Activated CD4-positive, alpha-beta T cell treated with anti-CD3 and anti-CD28 coated beads for 4 hours (primary cell): ENCODE measurements at places on chromosomes 2 and 18.

DNA sequence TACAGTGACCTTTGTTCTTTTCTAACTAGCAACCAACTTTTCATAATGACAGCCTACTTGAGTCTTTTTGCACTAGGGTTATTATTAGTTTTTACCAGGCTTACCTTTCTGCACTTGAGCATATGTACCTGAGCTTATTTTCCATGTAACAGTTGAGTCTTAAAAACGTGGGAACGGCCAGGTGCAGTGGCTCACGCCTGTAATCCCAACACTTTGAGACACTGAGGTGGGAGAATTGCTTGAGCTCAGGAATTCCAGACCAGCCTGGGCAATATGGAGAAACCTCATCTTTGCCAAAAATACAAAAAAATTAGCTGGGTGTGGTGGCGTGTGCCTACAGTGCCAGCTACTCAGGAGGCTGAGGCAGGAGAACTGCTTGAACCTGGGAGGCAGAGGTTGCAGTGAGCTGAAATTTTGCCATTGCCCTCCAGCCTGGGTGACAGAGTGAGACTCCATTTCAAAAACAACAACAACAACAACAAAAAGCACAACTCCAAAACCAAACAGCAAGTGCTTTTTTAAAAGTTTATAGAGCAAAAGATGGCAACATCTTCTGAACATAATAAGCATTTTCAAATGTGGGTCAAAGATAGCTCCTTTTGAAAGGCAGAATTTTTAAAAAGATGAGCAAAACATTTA is 57.1 kb upstream of the CD28 start:
- DNase-seq: no peak

- DNase-seq: no peak
Observed at GRCh38 chr2:45723857-45724256, 72.4 kb downstream of the PRKCE start.

DNA sequence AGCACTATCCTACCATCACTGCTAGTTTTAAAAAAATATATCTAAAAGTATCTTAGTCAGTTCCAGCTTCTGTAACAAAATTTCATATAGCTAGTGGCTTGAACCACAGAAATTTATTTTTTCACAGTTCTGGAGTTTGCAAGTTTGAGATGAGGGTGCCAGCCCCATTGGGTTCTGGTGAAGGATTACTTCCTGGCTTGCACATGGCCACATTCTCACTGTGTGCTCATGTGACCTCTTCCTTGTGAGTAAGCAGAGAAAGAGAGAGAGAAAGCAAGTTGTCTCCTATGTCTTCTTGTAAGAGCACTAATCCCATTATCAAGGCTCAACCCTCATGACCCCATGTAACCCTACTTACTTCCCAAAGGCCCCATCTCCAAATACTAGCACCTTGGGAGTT is 158.9 kb downstream of the DOK6 start:
- DNase-seq: no peak

- no peak for DNase-seq
Observed at GRCh38 chr2:128372621-128373341, 54.1 kb upstream of the HS6ST1 start.

GRCh38 chr18:9764011-9764481 is 55.9 kb downstream of the RAB31 start:
- DNase-seq: no peak

GRCh38 chr2:170313992-170314348 is 136.0 kb downstream of the MYO3B start:
- no peak for DNase-seq

GRCh38 chr2:41880561-41881243 is 167.1 kb upstream of the PKDCC start:
- DNase-seq: no peak

- no peak for DNase-seq
Observed at GRCh38 chr2:97706708-97707345, 6.5 kb upstream of the ZAP70 start.

DNA sequence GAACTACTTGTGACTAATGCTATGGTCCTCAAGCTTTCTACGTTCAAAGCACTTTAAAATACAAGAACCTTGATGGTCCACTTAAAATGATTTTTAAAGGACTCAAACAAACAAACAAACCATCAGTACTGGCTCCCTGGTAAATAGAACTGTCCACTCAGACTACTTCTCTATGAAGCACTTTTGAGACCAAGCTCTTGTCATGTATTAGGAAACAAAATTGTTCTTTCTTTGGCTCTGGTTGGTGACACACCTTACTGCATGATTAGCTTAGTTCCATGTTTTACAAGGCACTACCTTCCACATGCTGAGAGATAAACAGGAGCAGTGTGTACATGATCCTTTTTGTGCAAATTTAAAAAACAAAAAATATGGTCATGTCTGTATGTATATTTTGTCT is 19.7 kb downstream of the DARS1 start:
- no peak for DNase-seq

- no peak for DNase-seq
Observed at GRCh38 chr2:190666895-190667294, 18.0 kb downstream of the NAB1 start.

DNA sequence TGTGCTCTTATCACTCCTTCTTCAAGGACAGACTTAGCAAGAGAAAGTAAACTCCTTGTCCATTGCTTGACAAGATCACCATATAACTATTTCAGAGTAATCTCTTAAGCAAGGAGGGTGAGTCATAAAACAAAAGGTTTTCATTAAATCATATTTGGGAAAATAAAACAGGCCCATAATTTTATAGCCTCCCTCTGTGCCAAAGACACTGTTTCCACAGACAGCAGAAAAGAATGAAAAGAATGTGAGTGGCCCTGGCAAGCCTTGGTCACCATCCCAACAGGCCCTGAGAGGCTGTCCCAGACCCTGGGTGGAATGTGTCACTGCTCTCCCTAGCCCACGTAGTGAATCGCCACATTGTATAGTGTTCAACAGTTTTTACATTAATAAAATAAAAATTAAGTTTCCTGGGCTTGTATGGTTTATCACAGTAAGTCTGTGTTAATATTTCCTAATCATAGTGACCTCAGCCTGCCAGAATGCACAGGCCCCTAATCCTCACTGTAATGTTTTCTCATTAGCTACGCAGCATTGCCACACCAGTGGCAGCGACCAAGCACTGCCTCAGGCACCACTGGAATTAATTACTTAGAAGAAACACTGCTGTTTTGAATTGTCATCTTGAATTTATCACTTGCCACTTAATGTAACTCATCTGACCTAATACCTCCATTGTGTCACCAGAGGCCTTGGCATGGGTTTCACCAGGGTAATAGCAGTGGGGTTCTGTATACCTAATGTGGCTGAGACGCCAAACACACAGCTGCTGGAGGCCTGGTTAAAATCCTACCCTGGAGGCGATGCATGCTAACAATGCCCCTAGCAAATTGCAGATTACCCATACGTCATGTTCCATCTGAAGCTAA is 401.9 kb downstream of the LNPK start:
- no peak for DNase-seq

DNA sequence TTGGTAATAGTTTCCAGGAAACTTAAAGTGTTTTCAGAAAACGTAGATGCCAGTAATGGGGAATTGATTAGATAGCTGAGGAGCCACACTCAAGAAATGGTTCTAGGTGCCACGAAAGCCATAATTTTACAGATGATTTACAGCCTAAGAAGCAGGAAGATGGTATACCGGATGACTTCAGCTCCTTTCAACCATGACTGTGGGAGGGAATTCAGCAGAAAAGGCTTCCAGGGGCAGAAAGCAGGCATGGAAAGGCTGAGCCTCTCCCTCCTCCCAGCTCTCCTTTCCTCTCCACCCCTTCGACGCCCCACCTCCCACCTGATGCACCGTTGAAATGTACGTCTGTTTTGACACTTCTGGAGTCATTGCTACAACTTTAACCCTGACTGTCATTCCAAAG is 68.6 kb upstream of the SMIM21 start:
- no peak for DNase-seq

- no peak for DNase-seq
Observed at GRCh38 chr2:180947208-180947689, 33.2 kb upstream of the UBE2E3 start.

GRCh38 chr2:25366629-25367028 is 24.9 kb upstream of the DNMT3A start:
- no peak for DNase-seq

GRCh38 chr2:200575957-200576356 is 9.9 kb upstream of the AOX1 start:
- DNase-seq: no peak

- DNase-seq: peak; percentile 18
Observed at GRCh38 chr2:227862227-227862740, 9.1 kb upstream of the DAW1 start.

GRCh38 chr18:8871489-8871888 is 166.1 kb downstream of the MTCL1 start:
- DNase-seq: no peak

DNA sequence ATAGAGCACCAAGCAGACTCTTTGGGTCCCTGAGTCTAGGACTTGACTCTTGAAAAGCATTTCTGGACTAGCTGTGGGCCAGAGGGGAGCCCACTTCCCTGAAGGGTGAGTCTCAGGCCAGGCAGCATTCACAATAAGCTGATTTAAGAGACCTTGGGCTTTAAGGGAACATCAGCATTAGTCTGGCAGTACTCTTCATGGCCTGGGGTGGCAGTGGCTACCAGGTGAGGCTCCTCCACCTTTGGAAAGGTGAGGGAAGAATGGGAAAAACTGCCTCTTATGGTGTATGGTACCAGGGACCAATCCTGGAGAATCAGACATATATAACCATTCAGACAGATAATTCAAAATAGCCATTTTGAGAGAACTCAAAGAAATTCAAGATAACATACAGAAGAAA is 599.9 kb upstream of the POU3F3 start:
- no peak for DNase-seq

DNA sequence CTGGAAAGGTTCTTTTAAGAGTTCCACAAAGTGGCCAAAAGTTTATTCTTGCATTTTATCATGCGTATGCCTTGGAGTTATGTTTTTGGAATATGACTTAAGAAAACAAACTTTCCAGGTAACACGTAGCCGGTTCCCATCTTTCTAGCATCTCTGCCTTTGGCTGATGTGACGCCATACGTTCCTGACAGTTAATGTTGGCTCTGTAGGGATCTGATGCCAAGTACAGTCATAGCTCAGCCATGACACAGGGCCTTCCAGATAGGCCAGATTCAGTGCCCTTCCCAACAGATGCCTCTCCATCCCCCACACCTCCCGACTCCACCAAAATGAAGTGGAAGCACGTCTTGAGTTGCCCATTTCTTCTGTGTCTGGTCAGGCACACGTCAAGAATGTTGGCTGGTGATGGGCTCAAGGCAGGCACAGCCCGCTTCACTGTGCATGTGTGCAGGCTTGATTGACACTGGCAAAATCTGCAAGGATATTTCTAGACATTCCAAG is 51.0 kb upstream of the THOC1 start:
- no peak for DNase-seq

DNA sequence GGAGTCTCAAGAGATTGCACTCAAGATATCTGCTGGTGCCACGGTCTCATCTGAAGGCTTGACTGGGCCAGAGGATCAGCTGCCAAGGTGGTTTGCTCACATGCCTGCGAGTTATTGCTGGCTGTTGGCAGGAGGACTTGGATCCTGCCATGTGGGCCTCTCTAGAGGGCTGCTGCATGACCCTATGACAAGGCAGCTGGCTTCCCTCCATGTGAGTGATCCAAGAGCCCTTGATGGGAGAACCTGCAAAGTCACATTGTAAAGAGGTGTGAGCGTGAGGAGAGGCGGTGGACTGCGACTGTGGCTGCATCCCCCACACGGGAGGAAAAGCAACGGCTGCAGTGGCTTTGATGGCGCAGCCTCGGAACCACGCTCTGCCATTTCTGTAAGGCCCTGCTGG is 4.0 kb upstream of the ALLC start:
- DNase-seq: no peak

GRCh38 chr18:75467281-75467795 is 39.8 kb upstream of the SMIM21 start:
- DNase-seq: no peak

DNA sequence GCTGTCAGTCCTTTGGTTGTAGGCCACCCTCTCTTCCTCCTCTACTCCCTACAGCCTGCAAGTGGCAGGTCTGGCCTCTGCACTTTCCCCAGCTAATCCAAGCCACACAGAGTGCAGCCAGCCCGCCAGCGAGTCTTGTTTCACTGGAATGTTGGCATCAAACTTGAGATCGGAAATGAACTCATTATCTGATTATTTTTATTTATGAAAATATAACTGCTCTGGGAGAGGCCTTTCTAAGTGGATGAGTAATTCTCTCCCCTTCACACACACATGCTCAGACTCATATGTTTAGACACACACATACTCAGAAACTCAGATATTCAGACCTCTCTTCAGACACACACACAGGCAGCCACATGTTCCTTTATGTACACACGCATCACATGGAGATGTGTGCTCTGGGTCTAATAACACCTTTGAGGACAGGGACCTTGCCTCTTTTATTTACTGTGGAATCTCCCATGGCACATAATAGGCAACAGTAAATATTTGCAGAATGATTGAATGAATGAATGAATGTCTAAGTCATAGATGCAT is 151.3 kb downstream of the ZFP36L2 start:
- DNase-seq: no peak

DNA sequence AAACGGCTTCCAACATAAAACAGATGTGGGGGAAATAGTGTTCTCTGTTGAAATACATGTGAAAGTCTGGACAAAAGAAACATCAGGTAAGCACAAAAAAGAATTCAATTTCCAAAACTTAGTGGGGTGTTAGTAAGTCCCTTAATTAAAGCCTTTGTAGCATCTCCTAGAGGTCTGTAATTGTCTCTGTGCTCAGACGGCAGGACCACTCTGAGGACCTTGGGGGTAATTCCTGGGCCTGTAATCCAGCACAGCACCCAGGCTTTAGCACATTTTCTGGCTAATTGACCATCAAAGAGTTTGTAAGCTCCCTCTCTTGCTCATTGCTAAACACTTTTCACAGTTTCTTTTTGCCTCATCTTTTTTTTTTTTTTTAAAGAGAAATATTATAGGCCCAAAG is 80.3 kb downstream of the FARSB start:
- no peak for DNase-seq

DNA sequence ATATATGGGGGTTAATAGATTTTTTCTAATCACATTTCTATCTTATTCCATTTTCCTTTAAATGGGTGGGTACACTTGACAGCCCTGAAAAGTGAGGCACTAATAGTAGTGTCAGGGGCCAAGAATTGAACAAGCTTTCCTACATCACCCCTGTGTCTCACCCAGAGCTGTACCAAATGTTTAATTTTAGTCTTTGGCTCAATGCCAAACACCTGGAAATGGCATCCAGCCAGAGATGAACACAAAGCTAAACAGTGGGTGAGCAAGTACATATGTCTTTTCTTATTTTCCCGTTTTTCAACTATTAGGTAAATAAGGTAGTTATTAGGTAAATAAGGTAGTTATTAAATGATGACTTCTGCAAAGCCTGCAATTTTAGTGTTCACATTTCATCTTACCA is 276.3 kb upstream of the ERBB4 start:
- DNase-seq: no peak
